ENCODE measurements at places on chromosomes 1 and 21.
A peak's percentile ranks its signal among the peaks of the same experiment; 100 is the strongest.

- no peak for DNase-seq
These were observed 42.3 kb downstream of the DUSP10 start for GRCh38 chr1:221699577-221699976.

- no peak for DNase-seq
These were observed 27.8 kb upstream of the MTR start for GRCh38 chr1:236767276-236767675.

DNA sequence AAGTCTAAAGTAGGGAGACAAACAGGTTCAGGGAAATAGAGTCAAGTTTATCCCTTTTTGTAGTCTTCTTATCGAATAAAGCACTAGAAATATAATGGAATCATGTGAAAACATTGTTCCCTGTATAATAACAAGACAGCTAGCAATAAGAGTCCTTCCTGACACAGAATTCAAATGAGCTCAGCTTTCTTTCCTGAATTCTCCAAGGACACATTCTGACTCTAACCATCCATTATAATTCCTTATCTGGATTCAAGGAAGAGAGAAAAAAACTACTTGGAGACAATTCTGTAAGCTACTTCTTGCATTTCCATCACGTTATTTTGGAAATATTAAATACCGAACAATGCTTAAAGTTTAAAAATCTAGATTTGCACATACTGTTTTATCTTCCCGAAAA lies 58.8 kb downstream of the ANKRD13C start:
- no peak for DNase-seq

DNA sequence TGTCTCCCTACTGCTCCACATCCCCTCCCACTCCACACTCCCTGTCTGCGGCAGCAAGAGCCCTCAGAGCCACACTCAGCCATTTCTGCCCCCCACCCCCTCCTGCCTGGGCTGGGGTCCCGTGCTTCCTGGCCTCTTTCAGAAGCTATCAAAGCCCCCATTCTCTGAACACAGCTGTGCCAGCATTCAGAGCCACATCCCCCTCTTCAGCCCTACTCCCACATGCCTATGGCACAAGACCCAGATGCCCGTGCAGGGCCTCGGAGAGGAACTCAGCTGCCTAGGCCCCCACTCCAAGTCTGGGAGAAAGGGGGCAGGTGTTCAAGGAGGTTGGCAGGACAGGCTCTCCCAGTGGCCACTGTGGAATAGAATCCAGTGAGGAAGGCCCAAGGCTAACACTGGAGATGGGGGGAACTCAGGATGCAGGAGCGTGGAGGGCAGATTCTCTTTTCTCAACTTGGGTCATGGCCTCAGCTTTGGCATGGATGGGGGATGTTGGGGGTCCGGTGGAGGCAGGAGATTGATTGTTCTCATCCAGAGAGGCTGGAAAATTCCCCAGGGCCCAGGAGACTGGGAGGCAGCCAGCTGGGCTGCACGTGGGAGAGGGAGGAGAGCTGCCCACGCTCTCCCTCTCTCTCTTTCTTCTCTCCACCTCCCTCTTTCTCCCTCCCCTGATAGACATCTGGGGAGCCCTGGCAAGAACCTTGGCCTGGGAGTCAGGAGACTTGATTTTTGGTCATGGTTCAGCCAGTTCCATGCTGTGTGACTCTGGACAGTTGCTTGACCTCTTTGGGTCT lies 3.5 kb upstream of the BCAN start:
- no peak for DNase-seq

- no peak for DNase-seq
These were observed 42.8 kb upstream of the USP24 start for GRCh38 chr1:55257958-55258357.

DNA sequence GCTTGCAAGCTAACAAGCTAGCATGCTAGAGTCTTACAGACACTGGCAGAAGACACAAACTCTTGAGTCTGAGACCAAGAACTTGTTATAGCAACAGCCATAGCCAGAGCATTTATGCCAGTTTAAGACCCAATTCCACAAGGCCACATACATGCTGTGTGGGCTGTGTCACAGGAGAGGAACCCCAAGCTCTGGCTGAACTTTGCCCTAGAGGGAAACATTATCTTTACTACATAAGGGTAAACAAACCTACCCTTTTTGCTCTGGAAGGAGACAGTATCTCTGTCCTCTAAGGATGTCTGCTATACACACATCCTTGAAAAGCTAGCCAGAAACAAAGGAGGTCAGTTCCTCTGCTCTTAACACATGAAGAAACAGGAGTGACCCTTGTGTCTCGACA lies 70.3 kb downstream of the HSF2BP start:
- DNase-seq: no peak

- no peak for DNase-seq
These were observed 1.7 kb upstream of the PRCC start for GRCh38 chr1:156765666-156766065.

- no peak for DNase-seq
These were observed 10.7 kb downstream of the PLA2G5 start for GRCh38 chr1:20080441-20081352.

DNA sequence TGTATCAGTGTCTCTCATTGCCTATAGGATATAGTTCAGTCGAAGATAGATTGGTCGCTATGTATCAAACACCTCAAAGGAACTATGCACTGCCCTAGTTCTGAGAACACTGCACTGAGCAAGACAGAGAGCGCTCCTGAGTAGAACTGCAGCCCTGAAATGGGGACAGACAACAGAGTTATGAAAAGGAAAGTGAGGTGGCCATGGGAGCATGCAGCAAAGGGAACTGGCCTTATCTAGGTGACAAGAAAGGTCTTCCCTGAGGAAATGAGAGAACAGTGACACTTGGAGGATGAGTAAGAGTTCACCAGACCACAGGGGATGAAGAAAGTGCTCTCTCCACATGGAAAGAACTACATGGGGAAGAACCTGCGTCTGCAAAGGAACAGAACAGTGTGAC lies 7.5 kb upstream of the G0S2 start:
- DNase-seq: no peak

DNA sequence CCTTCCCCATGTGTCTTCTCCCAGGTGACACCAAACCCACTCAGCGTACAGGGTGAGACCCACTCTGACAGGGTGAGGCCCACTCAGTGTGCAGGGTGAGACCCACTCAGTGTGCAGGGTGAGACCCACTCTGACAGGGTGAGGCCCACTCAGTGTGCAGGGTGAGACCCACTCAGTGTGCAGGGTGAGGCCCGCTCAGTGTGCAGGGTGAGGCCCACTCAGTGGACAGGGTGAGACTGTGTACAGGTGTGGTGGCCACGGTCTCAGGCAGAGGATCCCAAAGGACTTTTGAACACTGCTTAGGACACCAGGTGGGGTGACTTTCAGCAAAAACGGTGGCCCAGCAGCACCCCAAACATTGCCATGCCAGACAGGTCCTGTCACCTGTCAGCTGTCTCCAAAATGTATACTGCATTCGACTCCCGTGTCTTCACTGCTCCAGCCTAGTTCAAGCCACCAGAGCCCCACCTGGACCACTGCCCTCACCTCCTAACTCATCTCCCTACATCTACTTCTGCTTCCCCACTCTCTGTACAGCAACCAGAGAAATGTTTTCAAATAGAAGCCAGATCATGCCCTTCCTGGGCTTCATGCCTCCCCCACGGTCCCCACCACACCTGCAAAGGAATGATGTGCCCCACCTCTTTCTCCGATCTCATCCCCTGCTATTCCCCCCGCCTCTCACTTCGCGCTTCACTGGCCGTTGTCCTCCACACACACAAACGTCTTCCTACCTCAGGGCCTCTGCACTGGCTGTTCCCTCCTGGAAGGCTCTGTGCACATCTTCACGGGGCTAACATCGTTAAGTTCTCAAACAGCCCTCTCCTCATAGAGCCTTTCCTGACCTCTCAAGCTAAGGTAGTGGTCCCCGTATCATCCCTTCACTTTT lies 52.1 kb downstream of the ACBD3 start:
- no peak for DNase-seq

GRCh38 chr21:27333096-27333495 lies 366.2 kb upstream of the ADAMTS5 start:
- no peak for DNase-seq

- DNase-seq: peak; percentile 1
These were observed 3.9 kb upstream of the C4BPB start for GRCh38 chr1:207084701-207085180.

DNA sequence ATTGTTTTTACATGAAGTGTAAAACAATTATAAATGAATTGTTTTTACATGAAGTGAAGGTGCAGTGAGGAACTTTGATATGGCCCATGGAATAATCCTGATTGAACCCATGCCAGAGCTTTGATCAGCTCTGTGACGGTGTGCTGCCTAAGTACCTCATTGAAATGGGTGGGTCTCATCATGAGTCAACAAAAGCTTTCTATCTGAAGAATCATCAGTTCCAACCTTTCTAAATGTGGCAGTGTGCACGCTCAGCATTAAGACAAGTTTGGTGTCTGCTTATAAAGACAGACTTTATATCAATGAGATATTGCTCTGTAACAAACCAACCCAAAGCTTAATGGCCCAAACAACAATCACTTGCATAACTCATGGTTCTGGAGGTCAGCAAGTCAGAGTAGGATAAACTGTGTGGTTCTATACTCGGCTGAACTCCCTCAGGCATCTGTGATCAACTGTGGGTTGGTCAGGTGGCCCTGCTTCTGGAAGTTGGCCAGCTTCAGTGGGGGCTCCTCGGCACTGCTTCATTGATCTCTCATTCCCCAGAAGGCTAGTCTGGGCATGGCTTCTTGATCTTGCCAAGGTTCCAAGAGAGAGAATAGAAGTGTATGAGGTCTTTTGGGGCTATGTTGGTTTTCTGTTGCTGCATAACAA lies 258.0 kb downstream of the LTN1 start:
- no peak for DNase-seq

- no peak for DNase-seq
These were observed 166.2 kb downstream of the CLIC6 start for GRCh38 chr21:34834852-34835501.

DNA sequence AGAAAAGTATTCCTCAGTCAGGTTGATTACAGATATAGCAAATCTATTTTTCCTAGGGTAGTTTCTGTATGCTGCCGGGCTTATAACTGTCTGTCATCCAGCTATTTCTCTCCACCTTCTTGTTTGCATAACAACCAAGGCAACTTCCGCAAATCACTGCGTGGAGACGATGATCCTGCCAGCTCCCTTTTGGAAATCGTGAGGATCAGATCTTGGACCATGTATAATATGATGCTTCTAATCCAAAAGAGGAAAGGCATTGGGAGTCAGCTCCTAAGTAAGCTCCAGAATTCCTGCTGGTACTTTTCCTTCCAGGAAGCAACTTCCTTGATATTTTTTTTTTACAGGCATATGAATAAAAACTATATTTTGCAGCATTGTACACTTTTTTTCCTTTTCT lies 445 bp upstream of the RGS4 start:
- DNase-seq: no peak

DNA sequence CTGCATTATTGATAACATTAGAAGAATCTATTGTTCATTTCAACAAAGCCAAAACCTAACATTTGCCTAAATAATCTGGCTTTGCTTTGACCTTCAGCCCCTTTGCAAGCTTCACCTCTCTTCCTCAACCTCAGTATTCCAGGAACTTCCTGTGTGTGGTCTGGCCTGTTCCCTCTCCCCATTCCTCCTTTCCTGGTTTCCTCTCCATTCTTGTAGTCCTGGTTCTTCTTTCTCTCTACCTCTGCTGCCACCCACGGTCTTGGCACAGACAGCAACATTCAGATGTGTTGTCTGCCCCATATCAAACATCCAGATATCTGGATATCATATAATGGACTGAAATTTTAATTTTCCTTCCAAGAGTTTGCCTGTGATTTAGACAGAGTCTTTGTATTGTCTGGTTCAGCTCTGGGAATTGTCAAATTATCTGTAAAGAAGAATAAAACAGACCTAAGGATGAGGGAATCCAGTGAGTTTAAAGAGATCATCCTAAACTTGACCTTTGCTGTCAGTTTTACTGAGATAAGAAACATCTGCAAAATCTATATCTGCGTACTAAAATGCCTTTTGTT lies 148.1 kb upstream of the KCTD3 start:
- DNase-seq: no peak

GRCh38 chr1:1954831-1955441 lies 35.9 kb upstream of the TMEM52 start:
- DNase-seq: no peak

Data from NCI-H1694 (cell line).